ENCODE measurements at places on chromosomes 5 and 9. TPM values are rescaled to one million over a fixed set of nuclear protein-coding genes. Genes with fewer than 3 reads are reported as not detected.
A peak's percentile ranks its signal among the peaks of the same experiment; 100 is the strongest.

The RANBP6 gene
- 23.4 TPM for total RNA-seq

DNA sequence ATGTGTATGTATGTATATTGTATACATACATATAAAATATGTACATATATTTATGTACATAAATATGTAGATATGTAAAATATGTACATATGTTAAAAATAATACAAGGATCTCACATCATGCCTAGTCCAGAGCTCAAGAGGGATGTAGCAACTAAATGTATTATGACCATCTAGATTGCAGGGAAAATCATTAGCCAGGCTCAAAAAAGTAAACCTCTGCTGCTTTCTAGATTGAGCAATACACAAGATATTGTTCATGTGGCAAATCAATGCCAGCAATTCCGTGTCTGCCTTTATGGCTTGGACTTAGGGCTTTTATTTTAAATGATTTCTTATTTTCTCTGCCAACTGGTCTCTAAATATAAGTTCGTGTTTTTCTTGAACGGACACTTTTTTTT lies 65.2 kb downstream of the RAI14 start:
- H3K4me1 ChIP-seq, result peaks cover 17% of the 10 kb centered on the region
- no peak for DNase-seq
- H3K27ac ChIP-seq, result no peak overlapping the region
- H3K27me3 ChIP-seq, result no peaks in the 10 kb centered on the region
- H3K4me3 ChIP-seq, result no peak overlapping the region

DNA sequence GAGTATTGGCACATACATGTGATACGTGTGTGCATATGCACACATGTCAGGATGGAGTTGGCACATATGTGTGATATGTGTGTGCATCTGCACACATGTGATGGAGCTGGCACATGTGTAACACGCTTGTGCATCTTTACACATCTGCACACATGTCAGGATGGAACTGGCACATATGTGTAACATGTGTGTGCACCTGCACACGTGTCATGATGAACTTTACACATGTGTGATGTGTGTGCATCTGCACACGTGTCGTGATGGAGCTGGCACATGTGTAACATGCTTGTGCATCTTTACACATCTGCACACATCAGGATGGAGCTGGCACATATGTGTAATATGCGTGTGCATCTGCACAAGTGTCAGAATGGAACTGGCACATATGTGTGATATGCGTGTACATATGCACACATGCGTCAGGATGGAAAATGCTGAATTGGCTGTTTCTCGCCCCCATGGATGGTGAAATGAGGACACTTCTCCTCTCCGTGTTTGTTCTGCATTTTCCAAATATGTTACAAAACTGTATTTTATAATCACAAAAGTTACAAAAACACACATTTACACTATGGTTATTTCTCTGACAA lies 16.3 kb upstream of the SLC6A19 start:
- H3K4me3 ChIP-seq, result no peak overlapping the region
- H3K4me1 ChIP-seq, result peaks cover 22% of the 10 kb centered on the region
- no peaks in the 10 kb centered on the region for H3K36me3 ChIP-seq
- H3K27me3 ChIP-seq, result peaks cover 42% of the 10 kb centered on the region

DNA sequence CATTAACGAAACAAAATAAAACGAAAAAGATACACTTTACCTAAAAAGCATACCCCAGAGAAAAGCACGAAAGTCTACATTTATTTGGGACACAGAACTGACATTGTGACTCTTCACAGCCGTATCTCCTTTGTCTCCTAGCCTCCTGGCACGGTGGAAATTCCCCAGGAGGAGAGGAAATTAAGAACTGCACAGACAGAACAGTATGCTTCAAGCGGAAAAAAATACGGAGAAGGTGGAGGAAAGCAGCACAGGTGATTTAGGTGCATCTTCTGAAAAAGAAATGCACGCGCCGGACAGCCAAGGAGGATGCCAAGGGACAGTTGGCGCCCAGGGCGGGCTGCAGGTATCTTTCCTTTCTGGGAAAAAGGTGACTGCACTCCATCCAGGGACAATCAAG lies 32.0 kb downstream of the DDX31 start:
- H3K4me1 ChIP-seq, result no peaks in the 10 kb centered on the region
- no peaks in the 10 kb centered on the region for H3K27me3 ChIP-seq
- DNase-seq, result no peak
- H3K27ac ChIP-seq, result no peak overlapping the region

The ZNF462 gene
- 29.2 TPM for total RNA-seq

GRCh38 chr5:123099514-123100151 lies 10.6 kb downstream of the PRDM6 start:
- H3K27me3 ChIP-seq, result peaks cover 73% of the 10 kb centered on the region
- H3K36me3 ChIP-seq, result no peaks in the 10 kb centered on the region
- DNase-seq, result no peak
- no peak overlapping the region for H3K27ac ChIP-seq
- H3K4me1 ChIP-seq, result peaks cover 14% of the 10 kb centered on the region
- H3K4me3 ChIP-seq, result peak overlapping the region; percentile 47

Measured in left ventricle myocardium inferior (tissue), 1 donor.